ENCODE measurements at places on chromosomes 11 and 22.

- DNase-seq: no peak
Measured at GRCh38 chr22:21042978-21043859, 2.5 kb upstream of the LRRC74B start.

DNA sequence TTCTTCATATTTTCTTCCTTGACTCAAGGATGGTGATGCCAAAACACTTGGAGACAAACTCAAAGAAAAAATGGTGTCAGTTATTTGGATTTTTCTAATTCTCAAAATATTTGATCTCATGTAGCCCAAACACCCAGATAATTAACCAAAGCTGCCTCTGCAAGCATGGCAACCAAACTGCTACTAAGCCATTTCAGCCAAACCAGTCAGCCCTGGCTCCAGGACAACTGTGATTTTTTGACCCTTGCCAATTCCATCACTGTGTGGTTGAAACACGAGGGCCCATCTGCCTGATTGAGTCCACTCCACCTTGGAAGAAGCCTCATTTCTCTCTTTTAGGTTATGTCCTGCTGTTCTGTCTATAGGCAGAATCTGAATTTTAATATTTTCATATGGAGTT lies 277.4 kb downstream of the BLID start:
- no peak for DNase-seq

DNA sequence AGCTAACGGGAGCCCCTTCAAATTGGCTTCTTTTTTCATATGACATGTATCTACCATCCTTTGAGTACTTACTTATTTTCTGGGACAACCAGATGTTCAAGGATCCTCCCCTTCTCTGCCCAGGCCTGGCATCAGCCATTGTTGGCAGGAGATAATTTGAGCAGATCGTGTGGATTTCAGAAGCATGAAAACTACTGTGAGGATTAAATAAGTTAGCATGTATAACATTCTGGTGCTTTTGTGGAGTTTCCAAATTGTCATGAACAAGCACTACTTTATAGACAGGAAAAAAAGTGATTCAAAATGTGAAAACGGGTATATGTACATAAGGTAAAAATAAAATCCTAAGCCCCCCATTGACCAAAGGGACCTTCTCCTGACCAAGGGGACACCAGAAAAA lies 2.1 kb upstream of the NADSYN1 start:
- no peak for DNase-seq

- DNase-seq: no peak
Measured at GRCh38 chr22:43293655-43294392, 49.3 kb downstream of the SCUBE1 start.

DNA sequence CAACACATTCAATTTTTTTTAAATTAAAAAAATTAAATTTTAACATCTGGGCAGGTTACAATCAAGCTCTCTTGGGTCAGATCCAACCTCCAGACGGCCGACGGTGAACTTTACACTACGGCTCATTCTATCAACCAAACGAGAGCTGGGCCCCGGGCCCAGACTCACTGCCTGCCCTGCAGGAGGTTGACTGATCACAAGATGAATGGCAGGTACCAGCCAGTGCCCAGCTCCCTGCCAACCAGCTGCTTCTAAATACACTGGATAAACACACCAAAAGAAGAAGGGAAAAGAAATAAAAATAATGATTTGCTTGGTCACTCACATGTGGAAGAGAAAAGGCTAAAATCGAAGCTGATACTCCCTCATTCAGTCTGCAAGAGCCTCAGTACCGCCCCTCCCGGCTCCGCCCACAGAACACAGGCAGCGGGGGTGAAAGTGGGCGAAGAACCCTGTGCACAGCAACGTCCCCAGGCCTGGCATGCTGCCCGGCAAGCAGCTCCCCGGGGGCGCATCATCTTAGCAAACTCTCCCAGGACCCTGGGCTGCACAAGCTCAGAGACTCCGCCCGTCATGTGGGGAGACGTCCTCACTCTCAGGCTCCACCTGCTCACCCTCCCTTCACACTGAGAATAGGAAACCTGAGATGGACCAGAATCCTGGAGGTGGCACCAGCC lies 303.4 kb downstream of the SHANK2 start:
- DNase-seq: no peak

DNA sequence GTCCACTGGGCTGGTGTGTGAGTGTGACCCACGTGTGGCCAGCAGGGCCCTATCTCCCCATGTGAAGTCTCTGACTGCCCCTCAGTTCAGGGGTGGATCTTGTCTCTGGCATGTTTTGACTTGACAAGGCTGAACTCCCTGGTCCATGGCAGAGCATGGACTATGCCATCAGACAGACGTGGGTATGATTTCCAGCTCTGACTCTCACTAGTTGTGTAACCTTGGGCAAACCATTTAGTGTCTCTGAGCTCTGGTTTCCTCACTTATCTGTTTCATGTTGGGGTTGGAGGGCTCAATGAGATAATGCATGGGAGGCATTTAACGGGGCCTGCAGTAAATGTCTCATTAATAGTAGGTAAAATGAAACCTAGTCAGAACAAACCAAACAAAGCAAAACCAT lies 254.5 kb upstream of the NARS2 start:
- DNase-seq: no peak

DNA sequence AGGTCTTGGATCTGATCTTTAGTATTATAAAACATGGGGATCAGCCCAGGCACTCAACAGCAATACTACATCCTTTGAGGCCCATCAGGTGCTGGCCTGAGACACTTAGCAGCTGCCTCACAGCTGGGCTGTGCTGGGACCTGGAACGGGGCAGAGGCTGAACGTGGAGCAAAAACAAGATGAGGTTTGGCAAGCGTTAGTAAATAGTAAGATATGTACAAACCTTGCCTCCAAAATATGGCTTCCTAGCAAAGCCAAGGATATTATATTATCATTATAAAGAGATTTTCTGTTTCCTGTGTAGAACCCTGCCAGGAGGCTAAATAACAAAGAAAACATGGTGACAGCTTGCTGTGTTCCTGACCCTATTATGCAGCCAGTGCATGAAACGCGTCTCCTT lies 60.0 kb upstream of the SPON1 start:
- DNase-seq: no peak

GRCh38 chr11:26131406-26131805 lies 200.5 kb upstream of the ANO3 start:
- DNase-seq: no peak

DNA sequence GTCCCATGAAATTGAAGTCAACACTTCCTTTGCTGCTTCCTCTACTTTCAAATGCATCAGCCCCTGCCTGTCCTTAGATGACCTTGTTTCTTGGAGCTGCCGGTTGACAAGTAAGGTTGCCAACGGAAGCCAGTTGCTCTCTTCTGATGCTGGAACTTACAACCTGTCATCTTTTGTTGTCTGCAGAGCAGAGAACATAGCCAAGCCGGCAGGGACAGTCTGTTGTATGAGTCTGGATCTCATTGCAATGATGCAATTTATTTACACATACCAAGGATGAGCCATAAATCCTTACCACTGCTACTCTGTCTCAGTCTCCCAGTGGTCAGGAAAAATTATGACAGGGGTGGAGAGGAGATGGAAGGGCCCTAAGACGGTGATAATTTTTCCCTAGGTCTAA lies 151.4 kb downstream of the BLID start:
- DNase-seq: no peak

Data from thoracic aorta (tissue), 2 donors.